ENCODE measurements at places on chromosomes 12 and 14.
A peak's percentile ranks its signal among the peaks of the same experiment; 100 is the strongest.

DNA sequence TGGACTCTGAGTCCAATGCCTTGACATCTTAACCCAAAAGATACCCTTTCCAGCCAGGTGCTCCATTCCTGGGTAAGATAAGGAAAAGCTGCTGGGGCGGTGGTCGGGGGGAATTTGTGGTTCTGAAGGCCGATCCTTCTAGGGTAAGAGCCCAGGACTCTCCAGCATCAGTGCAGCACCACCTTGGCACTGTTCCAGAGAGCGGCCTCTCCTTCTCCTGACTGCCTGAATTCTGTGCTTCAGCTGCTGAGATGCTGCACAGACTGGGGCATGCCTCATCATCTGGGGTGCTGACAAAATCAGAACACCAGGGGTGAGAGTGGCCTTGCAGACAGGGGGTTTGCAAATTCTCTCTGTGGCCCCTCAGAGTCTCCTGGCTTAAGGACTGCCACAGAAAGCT is 87.5 kb downstream of the SPTB start:
- DNase-seq, result no peak

DNA sequence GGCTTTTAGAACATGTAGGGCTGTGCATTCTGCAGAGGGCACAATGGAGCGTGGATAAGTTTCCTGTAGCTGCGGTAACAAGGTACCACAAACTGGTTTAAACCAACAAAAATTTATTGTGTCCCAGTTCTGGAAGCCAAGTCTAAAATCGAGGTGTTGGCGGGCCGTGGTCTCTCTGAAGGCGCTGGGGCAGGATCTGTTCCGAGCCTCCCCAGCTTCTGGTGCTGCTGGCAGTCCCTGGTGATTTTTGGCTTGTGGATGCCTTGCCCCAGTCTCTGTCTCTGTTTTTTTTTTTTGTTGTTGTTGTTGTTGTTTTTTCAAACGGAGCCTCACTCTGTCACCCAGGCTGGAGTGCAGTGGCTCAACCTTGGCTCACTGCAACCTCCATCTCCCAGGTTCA is 77.5 kb downstream of the ACACB start:
- no peak for DNase-seq

DNA sequence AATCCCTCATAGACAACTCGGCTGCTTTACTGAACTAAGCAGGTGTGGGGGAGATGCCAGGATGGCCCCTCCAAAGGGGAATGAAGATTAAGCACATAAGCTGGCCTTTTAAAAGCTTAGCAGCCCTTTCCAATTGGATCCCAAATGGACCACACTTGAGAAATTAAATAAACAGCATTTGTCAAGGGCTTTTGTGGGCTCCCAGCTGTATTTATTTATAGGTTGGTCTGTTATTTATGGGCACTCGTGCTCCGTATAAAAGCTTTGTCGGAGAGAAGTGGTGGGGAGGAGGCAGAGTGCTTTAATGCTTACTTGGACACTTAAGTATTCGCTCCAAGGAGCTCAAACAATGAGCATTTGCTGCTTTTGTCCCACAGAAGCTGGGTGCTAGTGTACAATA is 580.2 kb downstream of the MED13L start:
- no peak for DNase-seq

- DNase-seq, result no peak
Measured at GRCh38 chr12:20099395-20100183, 268.7 kb upstream of the PDE3A start.

DNA sequence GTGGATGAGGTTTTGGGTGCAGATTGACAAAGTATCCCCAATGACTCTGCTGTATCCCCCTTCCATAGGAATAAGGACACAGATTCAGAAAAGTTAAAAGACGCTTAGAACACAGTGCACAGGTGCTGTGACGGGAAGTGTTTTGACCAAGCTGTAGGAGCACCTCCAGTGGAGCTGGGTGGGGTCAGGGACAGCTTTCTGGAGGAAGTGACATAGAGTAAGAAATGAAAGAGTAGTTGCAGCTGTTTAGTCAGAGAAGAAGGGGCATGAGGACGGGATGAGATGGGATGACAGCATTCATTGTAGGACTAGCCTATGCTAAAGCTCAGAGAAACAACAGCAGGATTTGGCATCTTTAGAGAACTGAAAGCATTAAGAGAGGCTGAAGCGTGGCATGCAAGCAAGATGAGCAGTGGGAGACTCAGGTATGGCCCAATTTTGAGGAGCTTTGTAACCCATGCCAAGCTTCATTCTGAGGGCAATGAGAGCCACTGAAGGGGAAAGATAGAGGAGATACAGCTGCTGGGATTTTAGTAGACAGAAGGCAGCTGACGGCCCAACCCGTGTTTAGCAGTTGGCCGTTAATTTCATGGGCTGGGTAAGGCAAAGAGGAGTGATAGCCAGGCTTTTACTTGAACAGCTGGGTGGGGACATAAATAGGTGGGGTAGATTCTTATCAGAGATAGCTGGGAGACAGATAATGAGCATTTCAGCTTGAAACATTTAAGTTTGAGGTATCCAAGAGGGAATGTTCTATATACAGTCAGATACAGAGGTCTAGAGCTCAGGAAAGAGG is 131.8 kb upstream of the KRAS start:
- DNase-seq, result no peak

- no peak for DNase-seq
Measured at GRCh38 chr14:53032838-53033390, 82.1 kb upstream of the FERMT2 start.

- DNase-seq, result no peak
Measured at GRCh38 chr12:54217774-54218241, 29.0 kb upstream of the SMUG1 start.

- no peak for DNase-seq
Measured at GRCh38 chr12:1272142-1272541, 281.1 kb downstream of the ERC1 start.

- DNase-seq, result no peak
Measured at GRCh38 chr14:35512765-35513164, 21.2 kb upstream of the INSM2 start.

DNA sequence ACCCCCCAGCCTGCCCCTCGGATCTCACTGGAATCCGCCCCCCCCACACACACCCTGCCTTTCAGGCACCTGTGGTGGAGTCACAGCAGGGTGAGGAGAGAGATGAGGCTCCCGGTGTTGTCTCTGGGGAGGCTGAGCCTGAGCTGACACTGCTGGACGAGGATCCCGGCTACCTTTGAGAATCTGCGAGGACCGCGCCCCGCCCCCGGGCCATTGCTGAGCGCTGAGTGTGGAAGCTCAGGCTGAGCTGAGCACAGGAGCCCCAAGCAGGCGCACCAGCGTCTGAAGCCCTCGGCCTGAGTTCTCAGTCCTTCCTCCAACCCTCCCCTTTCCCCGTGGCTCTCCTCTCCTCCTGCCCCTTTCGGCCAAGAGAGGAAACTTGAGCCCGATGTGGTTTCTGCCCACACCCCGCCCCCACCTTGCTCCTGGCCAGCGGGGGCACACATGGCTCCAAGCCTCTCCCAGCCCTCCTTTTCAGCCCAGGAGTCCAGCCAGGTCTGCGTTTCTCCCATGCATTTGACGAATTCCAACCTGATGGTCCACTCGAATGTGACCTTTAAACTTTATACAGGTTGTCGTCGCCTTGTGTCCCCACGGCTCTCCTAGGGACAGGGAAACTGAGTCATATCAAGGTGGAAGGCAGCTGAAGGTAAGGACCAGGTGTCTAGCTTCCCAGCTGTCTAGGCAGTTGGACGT is at the start of gene NFE2:
NFE2 (minus strand) TSS at position 284 of the 696 bp plus-strand sequence. CDS start 5,767 bp downstream, outside the sequence.
- peak; percentile 58 for DNase-seq

GRCh38 chr12:117362391-117362790 is 965 bp upstream of the NOS1 start:
- no peak for DNase-seq

- peak; percentile 42 for DNase-seq
Measured at GRCh38 chr14:55071870-55072640, 20.6 kb downstream of the MAPK1IP1L start.

- DNase-seq, result peak; percentile 40
Measured at GRCh38 chr12:87866578-87867292, 162.5 kb downstream of the C12orf50 start.

GRCh38 chr12:20931894-20932293 is 121.4 kb downstream of the SLCO1B3 start:
- no peak for DNase-seq

DNA sequence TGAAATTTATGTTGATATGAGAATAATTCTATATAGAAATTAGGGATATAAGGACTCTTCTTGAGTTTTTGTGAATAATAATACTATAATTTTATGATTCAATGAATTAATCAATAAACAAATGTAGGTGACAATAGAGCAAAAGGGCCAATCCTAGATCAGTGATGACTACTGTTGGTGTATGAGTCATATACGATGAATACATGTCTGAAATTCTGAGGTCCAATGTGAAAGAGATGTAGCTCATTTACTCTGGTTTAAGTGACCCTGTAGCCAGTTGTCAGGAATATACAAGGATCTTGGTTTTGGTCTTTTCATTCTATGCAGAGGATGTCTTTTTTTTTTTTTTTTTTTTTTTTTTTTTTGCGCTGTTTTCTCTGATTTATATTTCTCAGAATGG is 72.1 kb upstream of the RTL1 start:
- DNase-seq, result no peak

GRCh38 chr14:71566276-71566675 is 366.0 kb upstream of the RGS6 start:
- DNase-seq, result no peak

DNA sequence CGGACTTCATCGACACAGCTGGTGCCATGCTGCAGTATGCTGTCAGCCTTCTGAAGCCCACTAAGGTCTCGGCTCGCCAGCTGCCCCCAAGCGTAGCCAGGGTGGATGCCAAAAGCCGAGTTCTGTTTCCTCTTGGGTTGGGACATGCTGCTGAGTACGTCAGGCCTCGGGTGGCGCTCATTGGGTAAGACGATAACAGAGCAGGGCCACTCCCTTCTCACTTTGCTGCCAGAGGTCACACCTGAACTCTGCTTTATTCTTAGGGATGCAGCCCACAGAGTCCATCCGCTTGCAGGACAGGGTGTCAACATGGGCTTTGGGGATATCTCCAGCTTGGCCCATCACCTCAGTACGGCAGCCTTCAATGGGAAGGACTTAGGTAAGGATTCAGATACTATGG is 11.1 kb downstream of the COQ6 start:
- no peak for DNase-seq

- DNase-seq, result no peak
Measured at GRCh38 chr12:38547586-38547985, 231.0 kb downstream of the ALG10B start.

DNA sequence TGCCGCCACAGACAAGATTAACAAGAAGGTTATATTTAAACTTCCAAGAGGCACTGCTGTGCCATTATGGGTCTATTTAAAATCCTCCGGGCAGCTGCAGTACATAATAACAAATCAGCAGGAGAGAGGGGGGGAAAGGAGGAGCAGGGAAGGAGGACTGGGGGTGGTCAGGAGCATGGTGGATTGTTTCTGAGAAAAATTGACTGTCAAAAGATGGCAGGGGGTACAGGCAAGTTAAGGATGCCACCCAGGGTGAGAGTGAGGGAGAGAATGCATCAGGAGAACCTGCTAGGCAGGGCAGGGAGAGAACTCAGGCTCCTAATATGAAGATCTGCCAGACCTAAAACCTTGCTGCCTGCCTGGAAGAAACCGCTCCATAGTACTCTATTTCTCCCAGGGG is 181.8 kb downstream of the GRIN2B start:
- no peak for DNase-seq

DNA sequence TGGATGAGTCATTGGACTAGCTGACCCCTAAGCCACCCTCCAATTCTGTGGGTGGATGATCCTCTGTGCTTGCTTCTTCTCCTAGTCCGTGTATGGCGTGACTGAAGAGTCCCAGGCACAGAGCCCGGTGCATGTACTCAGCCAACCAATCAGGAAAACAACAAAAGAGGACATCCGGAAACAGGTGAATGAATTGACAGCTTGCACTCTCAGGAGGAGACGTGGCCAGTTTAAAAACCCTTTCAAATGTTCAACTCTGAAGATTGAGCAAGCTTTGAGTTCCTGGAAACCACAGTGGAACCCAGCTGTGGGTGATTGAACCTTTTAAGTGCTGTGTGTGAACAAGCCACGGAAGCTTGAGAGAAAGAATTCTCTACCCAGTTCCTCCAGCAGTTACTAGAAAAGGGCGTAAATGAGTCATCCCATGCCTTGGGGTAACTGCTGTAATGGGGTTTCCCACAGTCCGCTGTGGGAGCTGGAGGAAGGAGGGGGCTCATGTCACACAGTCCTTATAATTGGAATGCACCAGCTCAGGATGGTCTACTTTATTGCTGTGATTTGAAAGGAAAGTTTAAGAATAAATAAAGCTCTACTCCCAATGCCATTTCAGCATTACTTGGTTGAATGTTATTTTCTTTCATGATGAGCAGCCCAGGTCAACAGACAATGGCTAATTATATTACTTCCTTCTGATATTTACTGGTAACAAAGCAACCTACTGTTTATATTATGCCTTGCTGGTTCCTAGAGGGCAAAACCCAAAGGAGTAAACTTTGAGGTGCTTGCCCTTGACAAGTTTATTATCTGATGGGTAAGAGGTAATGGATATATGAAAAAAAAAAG is 417.0 kb downstream of the DPF3 start:
- peak; percentile 60 for DNase-seq

- DNase-seq, result no peak
Measured at GRCh38 chr14:69591317-69591716, 16.6 kb upstream of the CCDC177 start.

DNA sequence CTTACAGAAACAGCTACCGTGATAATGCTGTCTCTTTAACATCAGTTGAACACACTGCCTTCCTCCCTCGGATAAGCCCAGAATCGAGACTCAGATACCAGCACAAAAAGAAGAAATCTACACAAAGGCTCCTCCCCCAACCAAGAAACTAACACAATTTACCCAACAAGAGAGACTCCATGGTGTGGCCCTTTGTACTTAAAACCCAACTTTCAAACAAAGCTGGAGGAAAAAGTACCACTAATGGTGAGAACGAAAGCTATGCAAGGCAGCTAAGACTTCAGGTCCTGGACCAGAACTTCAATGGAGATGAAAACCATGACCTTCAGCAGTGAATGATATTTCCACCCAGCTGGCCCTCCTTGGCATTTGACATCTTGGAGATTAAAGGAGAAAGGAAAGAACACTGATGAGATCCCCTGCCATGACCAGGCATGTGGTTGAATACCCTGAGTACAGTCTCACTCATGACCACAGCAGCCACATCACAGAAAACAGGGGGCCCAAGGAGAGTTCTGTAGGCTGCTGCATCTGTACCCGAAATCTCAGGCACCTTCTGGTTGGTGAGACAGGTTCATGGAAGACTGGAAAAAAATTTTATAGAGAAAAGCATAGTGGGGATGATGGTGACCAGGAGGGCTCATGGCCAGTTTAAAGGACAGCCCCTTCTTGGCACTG is 36.7 kb downstream of the RBM19 start:
- no peak for DNase-seq

DNA sequence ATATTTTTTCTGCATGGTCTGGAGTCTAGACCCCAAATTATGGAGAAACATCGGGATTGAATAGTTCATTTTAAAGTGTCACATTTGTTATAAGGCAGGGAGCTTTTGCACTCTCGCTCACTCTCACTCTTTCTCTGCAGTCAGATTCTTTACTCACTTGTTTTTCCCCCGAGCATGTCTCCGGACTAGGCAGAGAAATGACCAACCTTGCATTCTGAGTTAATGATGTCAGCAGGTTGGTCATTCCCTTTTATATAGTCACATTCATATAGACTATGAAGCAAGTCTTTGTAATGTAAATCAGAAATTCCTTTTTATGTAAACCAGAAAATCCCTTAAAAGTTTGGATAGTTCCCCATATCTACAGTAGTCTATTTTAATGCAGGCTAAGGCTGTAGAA is 4.1 kb downstream of the C12orf75 start:
- peak; percentile 86 for DNase-seq

GRCh38 chr14:65024957-65025356 is 38.3 kb downstream of the FNTB start:
- DNase-seq, result no peak

- DNase-seq, result no peak
Measured at GRCh38 chr12:39224971-39225370, 217.9 kb downstream of the KIF21A start.

- DNase-seq, result no peak
Measured at GRCh38 chr12:64187794-64188193, 34.3 kb downstream of the KICS2 start.

All from fibroblast of skin of scalp (primary cell).